ENCODE measurements at places on chromosomes 7 and 10. TPM values are rescaled to one million over a fixed set of nuclear protein-coding genes. Genes with fewer than 3 reads are reported as not detected.

Gene ITGB8
- 0.75 TPM for total RNA-seq

Gene RASA4B
- total RNA-seq = 11.4 TPM

Gene IDI2
- total RNA-seq = not detected

Gene TEX36
- total RNA-seq = not detected

Gene SEPHS1
- total RNA-seq = 38.0 TPM

Gene TMEM236
- total RNA-seq = 0.09 TPM

Gene PCDH15
- total RNA-seq = not detected

Gene PYROXD2
- 12.9 TPM for total RNA-seq

Gene GSAP
- total RNA-seq = 73.9 TPM

Gene SPDYE8
- total RNA-seq = not detected

Gene DEPP1
- total RNA-seq = 0.11 TPM

Gene SMC3
- 41.1 TPM for total RNA-seq

Gene PRKG1
- total RNA-seq = not detected

Gene FGF8
- not detected for total RNA-seq

Gene ZC3HAV1
- 76.3 TPM for total RNA-seq

Gene CTAGE8
- total RNA-seq = 0.64 TPM

Gene LRGUK
- 0.91 TPM for total RNA-seq

Gene CPXM2
- total RNA-seq = not detected

Gene CFTR
- total RNA-seq = not detected

Gene LIPK
- not detected for total RNA-seq

Gene SH2D4B
- total RNA-seq = 0.07 TPM

Gene RAMP3
- total RNA-seq = not detected

Gene IRF5
- 164 TPM for total RNA-seq

Gene GPR85
- not detected for total RNA-seq

Gene BRAT1
- total RNA-seq = 31.7 TPM

Gene ASB10
- total RNA-seq = not detected

Gene EVX1
- not detected for total RNA-seq

Gene LBX1
- total RNA-seq = not detected

Gene MMP21
- 0.10 TPM for total RNA-seq

Gene TRPV5
- total RNA-seq = 0.17 TPM

Gene RALA
- 32.6 TPM for total RNA-seq

Gene ITGB1
- total RNA-seq = 87.4 TPM

Gene PTPRN2
- total RNA-seq = 1.8 TPM

Gene MYPN
- not detected for total RNA-seq

Gene ADIRF
- 7.9 TPM for total RNA-seq

Gene IMPDH1
- 42.3 TPM for total RNA-seq

Gene LAMB1
- total RNA-seq = not detected

Gene CRYGN
- total RNA-seq = not detected

Gene SUV39H2
- total RNA-seq = 7.4 TPM

Gene TMEM168
- 22.1 TPM for total RNA-seq

Gene IFIT2
- total RNA-seq = 5.7 TPM

Gene LLCFC1
- not detected for total RNA-seq

Gene FGL2
- total RNA-seq = 5.7 TPM

Gene HERPUD2
- total RNA-seq = 26.2 TPM

Gene STK31
- total RNA-seq = 0.76 TPM

Gene SPDYE1
- total RNA-seq = not detected

Gene HOXA11
- not detected for total RNA-seq

Gene TMEM209
- total RNA-seq = 30.0 TPM

Gene PRLHR
- not detected for total RNA-seq

Gene RTKN2
- total RNA-seq = 0.09 TPM

Gene AGR2
- not detected for total RNA-seq

Gene OR6B1
- total RNA-seq = not detected

Gene LRIT1
- total RNA-seq = not detected

Gene PIP
- not detected for total RNA-seq

Gene FAM13C
- total RNA-seq = not detected

Gene CYP26C1
- total RNA-seq = 0.15 TPM

Gene CALCR
- total RNA-seq = not detected

Gene FIGNL1
- 15.4 TPM for total RNA-seq

Gene BMPR1A
- total RNA-seq = 10.1 TPM
